ENCODE measurements at places on chromosomes 6 and 20.
A peak's percentile ranks its signal among the peaks of the same experiment; 100 is the strongest.

DNA sequence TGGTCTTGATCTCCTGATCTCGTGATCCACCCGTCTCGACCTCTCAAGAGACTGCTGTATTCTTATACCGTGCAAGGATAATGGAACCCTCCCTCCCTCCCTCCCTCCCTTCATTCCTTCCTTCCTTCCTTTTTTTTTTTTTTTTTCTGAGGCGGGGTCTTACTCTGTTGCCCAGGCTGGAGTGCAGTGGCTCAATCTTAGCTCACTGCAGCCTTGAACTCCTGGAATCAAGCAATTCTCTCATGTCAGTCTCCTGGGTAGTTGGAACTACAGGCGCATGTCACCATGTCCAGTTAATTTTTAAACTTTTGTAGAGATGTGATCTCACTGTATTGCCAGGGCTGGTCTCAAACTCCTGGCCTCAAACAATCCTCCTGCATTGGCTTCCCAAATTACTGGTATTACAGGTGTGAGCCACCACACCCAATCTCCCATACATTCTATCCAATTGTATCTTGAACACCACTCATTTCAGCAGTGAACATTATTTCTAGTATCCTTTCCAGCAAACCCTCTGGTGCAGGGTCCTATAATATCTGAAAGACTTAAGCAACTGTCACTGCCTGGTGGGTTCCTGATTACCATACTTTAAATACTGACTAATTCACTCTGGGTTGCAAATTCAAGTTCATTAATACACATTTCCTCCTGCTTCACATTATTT, 210.0 kb upstream of the ZNF217 start:
- DNase-seq, result no peak

DNA sequence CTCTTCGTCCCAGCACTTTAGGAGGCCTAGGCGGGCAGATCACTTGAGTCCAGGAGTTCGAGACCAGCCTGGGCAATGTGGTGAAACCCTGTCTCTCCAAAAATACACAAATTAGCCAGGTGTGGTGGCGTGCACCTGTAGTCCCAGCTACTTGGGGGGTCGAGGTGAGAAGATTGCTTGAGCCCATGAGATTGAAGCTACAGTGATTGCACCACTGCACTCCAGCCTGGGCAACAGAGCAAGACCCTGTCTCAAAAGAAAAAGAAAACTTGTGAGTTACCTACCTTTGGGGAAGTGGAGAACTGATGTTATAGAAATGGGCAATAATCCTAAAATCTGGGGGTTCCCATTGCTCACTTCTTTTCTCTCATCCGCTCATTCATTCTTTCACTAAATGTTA, 58.0 kb downstream of the E2F3 start:
- DNase-seq, result no peak

DNA sequence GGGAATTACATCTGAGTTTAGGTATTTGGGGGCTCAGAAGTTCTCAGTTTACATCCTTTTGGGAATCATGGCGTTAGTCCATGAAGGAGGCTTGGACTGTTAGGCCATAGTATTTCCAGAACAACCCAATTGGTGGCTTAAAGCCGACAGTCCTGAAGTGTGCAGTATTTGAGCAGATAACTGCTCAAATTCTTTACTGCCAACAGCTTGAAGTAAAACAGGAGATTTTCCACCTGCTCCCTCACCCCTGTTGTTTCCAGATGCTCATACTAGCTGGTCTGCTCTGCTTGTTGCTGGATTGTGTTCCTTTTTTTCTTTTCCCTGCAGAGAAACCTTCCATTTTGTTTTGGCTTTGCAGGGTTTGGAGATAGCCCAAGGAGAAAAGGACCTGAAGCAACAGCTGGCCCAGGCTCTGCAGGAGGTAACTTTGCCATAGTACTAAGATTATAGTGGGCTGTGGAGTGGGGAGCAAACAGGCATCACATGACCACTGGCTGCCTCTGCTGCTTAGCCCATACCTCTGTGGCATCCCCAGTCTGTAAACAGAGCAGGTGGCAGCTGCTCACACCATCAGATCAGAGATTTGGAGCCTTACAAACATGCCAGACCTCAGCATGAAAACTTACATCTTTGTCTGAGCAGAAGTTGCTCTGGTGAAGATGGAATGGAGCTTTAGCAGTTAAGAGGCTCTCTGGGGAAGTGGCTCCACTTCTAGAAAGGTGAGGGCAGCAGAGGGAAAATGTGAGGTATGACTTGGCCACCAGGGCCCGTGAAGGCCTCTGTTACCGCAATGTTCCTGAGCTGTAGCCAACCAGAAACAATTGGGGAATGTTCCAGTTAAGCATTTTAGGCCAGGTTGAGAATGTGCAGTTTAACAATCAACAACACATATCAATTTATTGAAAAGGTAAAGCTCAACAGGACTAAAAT, 17.6 kb downstream of the RNF8 start:
- DNase-seq, result no peak

- no peak for DNase-seq
Measured at GRCh38 chr20:12591949-12592470, 416.8 kb upstream of the SPTLC3 start.

DNA sequence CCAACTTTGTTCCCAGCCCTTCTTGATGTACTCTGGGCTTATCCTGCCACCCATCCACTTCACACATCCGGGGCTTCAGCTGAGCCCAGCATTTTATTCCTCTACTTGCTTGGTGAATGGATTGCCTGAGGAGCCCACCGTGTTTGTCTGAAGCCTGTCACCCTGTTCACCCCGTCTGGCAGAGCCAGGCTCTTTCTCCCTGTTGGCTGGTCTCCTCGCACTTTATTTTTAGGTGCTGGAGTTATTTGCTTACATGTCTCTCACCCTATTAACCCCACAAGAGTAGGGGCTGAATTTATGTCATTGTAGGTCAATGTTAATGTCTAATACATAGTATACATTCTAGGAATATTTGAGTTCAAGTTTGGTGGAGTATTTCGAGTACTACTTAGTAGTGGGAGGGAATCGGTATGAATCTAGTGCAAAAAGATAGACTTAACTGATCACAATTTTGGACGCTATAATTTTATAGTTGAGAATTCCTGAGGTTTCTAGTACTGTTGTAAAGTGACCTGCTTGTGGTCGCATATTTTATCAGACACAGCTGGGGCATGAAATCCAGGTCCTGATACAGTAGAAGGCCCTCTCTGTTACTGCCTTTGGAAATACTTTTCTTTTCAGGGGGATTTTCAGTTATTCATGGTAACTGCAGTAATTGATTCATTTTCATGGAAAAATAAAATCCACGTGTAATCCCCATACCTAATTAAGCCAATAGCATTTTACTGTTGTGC, 10.8 kb downstream of the JARID2 start:
- DNase-seq, result no peak

DNA sequence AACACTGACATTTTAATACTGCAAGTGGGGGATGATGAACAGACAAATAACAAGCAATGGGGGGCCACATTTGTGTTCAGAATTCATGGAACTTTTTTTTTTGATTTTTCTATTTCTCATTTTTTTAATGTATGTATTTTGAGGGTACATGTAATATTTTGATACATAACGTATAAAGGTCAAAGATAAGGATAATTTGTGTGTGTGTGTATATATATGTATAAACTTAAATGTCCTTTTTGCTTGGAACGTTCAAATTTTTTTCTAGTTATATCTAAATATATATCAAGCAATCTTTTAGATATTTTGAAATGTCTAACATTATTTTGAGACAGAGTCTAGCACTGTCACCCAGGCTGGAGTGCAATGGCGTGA, 12.3 kb upstream of the ZNF311 start:
- no peak for DNase-seq

GRCh38 chr20:25299806-25300205, 51.9 kb downstream of the PYGB start:
- no peak for DNase-seq

GRCh38 chr6:15501826-15502445, 160.9 kb downstream of the DTNBP1 start:
- DNase-seq, result peak; percentile 50
